T-cell (primary cell): ENCODE measurements at places on chromosomes 6 and 20. TPM values are rescaled to one million over a fixed set of nuclear protein-coding genes. Genes with fewer than 3 reads are reported as not detected.

Gene LPIN3
- 0.46 TPM for total RNA-seq

Gene TRDN
- not detected for total RNA-seq

Gene RAB44
- total RNA-seq: 0.06 TPM

Gene CST9L
- not detected for total RNA-seq

Gene GNMT
- 1.7 TPM for total RNA-seq
